ENCODE measurements at places on chromosomes 5 and 9.

DNA sequence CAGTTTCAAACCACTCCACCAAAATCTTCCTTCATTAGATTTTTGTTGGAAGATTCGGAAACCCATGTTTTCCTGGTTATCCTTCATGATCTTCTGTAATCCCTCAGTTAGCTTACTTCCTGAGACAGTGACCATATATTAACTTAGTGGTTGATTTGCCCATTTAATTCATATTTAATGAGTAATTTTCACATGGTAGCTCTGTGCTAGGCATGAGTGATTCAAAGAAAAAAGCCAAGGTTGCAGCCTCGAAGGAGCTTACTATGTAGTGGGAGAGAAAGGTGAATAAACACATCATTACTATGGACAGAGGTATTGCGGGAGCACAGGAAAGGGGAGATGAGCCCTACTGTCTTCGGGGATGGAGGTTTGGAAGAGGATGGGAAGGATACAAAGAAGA lies 158.5 kb downstream of the TLE1 start:
- no peak for DNase-seq

DNA sequence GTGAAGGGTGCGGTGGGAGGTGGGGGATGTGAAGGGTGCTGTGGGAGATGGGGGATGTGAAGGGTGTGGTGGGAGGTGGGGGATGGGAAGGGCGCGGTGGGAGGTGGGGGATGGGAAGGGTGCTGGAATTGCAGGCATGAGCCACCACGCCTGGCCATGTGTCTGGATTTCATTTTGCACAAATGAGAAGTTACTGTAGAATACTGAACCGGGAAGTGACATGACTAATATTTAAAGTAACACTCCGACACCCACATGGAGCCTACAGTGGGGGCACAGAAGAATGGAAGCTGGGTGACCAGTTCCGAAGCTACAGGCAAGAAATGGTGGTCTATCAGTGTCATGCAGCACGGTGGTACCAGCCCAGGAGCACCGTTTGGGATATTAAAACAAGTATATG lies 69.9 kb upstream of the SPTLC1 start:
- DNase-seq: no peak

- no peak for DNase-seq
Measured at GRCh38 chr5:62256161-62257019, 49.6 kb upstream of the KIF2A start.

GRCh38 chr5:149435015-149435376 lies 55.9 kb upstream of the IL17B start:
- DNase-seq: no peak

GRCh38 chr9:78009186-78009585 lies 22.4 kb downstream of the GNAQ start:
- no peak for DNase-seq

- no peak for DNase-seq
Measured at GRCh38 chr5:59972043-59972442, 78.5 kb upstream of the PDE4D start.

GRCh38 chr9:4318741-4319140 lies 18.9 kb upstream of the GLIS3 start:
- DNase-seq: no peak

DNA sequence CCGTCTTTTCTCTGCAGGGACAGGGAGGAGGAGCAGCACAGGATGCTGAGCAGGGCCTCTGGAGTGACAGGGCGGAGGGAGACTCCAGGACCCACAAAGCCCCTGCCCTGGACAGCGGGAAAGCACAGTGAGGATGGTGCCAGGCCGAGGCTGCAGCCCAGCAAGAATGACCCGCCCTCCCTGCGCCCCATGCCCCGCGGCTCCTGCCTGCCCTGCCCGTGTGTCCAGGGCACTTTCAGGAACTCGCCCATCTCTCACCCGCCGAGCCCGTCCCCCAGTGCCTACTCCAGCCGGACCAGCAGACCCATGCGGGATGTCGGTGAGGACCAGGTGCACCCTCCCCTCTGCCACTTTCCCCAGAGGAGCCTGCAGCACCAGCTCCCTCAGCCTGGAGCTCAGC lies 9.1 kb upstream of the EXOC3 start:
- no peak for DNase-seq

DNA sequence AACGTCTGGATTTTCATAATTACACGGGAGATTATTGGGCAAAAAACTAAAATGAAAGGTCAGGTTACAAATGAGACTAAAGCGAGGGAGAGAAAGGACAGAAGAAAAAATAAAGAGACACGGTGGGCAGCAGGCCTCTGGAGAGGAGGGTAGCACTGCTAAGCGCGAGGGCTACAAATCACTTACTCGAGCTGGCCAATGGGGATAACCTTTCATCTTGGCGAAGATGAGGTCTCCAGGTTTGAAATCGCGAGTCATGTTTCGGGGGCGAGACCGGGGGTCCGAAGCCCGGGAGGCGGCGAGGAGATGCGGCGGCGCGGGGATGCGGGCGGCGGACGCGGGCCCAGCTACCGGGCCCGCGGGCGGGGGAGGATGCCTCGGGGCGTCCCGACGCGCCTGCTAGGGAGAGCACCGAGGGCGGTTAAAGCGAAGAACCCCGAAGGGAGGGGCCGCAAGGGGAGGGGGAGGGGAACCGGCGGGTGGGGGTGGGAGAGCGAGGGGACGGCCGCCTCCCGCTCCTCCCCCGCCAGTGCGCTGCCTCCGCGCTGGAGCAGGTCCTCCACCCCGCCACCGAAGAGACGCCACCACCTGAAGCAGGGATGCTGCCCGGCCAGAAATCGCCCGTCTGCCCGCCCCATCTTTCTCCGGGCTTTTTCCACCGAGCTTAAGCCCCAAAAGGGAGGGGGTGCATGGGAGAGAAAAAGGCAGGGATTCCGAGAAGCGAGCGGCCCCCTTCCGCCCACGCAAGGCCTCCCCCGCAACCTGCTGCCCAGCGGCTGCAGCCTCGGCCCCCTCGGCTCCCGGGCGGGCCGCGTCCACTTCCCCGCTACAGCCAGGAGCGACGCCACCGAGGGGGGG lies 610 bp downstream of the PSIP1 start:
- no peak for DNase-seq

DNA sequence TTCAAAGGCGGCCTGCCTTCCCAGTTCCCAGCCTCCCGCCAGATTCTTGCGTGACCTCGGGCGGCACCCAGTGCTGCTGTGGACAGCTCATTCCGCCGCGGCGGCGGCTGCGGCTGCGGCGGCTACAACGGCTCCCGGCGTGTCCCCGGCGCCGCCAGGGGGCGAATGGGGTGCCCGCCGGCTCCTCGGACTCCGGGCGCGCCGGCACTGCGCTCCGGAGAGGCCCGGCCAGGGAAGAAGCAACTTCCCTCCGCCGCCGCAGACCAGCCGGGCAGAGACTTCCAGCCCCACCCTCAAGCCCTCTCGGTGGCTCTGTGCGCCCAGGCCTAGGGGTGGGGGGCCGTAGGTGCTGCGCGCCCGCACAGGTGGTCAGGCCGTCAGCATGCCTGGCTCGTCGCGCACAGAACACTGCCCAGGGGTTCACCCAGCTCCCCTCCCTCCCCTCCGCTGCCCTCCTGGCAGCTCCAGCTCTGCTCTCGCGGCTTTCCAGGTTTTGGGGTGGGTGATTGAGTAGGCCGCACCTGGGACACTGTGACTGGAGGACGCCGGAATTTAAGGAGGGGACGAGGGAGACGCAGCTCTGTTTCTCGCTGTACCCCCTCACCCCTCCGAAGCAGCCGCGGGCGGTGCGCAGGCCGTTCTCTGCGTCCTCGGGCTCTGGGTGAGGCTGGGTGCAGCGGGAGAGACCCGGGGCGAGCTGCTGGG lies 20.2 kb downstream of the IGIP start:
- peak; percentile 8 for DNase-seq

DNA sequence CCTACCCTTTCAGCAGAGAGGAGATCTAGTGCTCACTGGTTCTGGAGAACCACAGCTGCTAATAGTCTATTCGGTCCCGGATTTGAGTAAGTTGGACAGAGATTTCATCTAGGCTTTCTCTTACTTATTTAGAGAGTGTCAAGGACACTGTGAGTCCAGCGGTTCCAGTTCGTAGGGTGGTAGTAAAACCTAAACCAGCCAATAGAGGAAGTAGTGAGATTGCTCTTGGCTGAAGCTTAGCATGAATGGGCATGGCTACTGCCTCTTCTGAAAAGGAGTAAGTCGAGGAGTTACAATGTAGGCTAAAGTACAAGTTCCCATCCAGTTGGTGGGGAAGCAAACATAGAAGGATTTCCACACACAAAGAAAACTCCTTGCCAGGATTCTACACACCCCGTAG lies 109.6 kb upstream of the MOCS2 start:
- DNase-seq: no peak

DNA sequence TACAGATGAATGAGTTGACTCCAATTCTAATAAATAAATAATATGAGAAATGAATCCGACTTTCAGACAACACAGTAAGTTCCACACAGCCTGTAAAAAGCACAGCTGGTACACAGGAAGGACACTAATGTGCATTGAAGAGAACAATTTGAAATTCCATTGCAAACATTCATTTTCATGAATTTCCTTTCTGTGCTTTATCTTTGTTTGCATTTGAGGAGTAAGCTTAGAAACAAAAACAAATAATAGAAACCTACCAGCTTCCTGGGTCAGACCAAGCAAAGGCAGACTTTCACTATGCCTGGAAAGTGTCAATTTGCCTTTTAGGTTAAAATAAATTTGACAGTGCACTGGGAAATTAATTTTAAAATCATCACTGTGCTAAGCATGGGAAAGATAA lies 143.8 kb upstream of the VLDLR start:
- DNase-seq: no peak

DNA sequence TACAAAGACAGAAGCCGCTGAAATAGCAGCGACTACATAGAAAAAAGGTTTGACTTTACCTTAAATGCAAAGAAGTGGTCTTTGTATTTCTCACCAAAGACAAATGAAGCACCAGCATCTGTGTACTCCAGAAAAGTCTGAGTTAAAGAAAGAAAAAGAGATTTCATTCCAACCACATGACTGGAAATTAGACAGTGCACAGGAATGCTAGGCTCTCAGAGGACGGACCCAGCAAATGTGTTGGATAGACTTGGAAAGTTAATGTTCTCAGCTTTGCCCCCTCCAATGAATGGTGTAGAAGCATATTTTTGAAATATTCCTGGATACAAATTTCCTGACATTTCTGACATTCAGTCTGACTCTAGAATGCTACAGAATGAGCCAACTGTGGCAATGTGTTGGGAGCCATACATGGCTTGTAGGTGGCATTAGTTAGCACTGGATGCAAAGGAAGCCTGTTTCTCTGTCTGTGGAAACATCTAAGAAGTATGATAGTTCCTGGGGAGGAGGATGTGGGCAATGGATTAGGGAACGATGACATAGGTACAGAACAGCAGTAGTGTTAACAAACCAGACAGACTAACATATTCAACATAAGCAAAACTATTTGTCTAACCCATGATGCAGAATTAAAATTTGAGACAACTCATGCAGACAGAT lies 43.3 kb downstream of the SLC28A3 start:
- DNase-seq: no peak

DNA sequence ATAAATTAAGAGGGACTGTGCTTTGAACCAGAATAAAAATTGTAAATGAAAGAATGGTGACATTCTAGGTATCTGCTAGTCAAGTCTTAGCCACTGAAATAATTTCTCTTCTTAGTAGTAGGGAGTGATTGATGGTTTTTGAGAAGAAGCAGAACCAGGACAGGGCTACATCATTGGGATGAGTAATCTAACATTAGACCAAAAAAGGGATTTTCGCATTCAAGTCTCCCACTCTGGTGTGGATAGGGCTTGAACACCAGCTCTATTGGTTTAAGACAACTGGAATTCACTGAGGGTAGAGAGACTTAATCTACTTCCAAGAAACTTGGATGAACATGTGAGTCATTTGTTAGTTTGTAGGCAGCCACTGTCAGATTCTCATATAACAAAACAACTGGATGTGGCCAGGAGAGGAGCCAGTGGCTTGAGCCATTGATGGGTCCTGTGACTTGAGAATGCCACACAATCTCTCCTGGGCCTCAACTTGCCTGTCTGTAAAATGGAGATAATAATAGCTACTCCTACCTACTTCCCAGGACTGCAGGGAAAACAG lies 16.6 kb downstream of the FAT2 start:
- no peak for DNase-seq
